Spinal cord (tissue), 10 donors: ENCODE measurements at places on chromosomes 3 and 15.

DNA sequence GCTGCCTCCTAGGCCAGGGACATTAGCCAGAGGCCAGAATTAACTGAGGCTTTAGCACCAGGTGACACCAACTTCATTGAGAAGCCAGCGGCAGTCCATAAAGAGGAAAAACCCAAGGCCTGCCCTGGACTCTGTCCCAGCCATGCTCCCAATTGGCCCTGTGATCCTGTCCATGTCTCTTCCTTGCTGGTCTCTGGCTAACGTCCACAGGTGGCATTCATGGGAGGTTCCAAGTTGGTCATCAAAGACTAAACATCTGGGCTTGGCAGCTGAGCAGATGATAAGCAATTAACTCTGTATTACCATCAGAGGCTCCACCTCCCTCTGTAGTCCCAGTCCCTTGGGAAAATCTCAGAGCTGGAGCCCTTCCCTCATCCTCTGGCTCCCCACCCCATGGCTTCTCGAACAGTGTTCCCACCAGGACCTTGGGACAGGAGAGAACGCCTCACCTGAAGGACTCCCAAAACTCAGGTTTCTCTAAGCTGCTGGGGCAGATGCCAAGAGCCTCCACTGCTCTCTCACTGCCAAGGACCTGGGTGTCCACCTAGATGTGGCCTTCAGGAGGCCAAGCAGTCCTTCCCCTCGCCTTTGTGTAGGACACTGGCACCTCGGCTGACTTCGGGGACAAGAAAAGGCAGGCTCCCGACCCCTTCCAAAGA is 40.4 kb downstream of the GOLGA6A start:
- no peak for DNase-seq
- H3K36me3 ChIP-seq, result peaks cover 53% of the 10 kb centered on the region
- H3K4me1 ChIP-seq, result peaks cover 11% of the 10 kb centered on the region
- H3K4me3 ChIP-seq, result no peak overlapping the region
- H3K27me3 ChIP-seq, result no peaks in the 10 kb centered on the region

GRCh38 chr3:131477813-131478212 is 25.0 kb downstream of the MRPL3 start:
- no peaks in the 10 kb centered on the region for H3K4me1 ChIP-seq
- no peak for DNase-seq
- no peaks in the 10 kb centered on the region for H3K27me3 ChIP-seq
- H3K4me3 ChIP-seq, result no peak overlapping the region
- no peaks in the 10 kb centered on the region for H3K36me3 ChIP-seq
- H3K27ac ChIP-seq, result no peak overlapping the region

- no peak overlapping the region for H3K27ac ChIP-seq
- no peaks in the 10 kb centered on the region for H3K4me1 ChIP-seq
- no peaks in the 10 kb centered on the region for H3K27me3 ChIP-seq
- no peak overlapping the region for H3K4me3 ChIP-seq
Observed at GRCh38 chr3:192331749-192332385, 395.5 kb downstream of the FGF12 start.

DNA sequence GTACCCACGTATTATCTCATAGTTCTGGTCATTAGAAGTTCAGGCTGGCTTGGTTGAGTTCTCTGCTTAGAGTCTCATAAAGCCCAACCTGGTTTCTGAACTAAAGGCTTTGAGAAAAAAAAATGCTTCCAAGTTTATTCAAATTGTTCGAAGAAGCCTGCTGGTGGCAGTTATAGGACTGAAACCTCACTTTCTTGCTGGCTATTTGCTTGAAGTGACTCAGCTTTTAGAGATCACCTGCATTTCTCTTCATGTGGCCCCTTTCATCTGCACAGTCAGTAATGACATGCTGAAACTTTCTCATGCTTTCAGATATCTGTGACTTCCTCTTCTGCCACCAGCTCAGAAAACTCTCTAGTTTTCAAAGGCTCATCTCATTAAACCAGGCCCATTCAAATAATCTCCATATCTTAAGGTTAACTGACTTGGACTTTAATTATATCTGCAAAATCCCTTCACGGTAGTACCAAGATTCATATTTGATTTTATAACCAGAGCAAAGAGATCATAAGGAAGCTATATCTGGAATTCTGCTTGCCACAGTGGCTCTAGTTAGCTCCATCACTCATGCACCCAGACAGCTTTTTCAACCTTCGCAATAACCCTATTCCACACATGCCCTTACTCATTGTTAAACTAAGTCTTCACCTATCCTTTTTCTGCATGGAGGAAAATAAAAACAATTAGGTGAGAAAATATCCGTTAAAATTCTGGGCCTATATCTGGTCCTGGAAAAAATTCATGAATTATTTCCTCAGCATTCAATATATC is 433.8 kb upstream of the CBLB start:
- H3K4me3 ChIP-seq, result no peak overlapping the region
- no peaks in the 10 kb centered on the region for H3K27me3 ChIP-seq
- H3K4me1 ChIP-seq, result no peaks in the 10 kb centered on the region
- no peak overlapping the region for H3K27ac ChIP-seq

GRCh38 chr15:29822100-29822683 is at the start of gene TJP1:
Gene TJP1, minus strand, starts transcription at chr15:29822468. Its CDS starts 440 bp downstream, at chr15:29822028.
- peaks cover 7% of the 10 kb centered on the region for H3K4me1 ChIP-seq
- peak within 1 kb of the TSS; percentile 95 for H3K27ac ChIP-seq

- H3K4me1 ChIP-seq, result no peaks in the 10 kb centered on the region
- DNase-seq, result no peak
- no peak overlapping the region for H3K27ac ChIP-seq
- peaks cover 28% of the 10 kb centered on the region for H3K36me3 ChIP-seq
Observed at GRCh38 chr3:122907471-122907870, 112.6 kb downstream of the SLC49A4 start.

DNA sequence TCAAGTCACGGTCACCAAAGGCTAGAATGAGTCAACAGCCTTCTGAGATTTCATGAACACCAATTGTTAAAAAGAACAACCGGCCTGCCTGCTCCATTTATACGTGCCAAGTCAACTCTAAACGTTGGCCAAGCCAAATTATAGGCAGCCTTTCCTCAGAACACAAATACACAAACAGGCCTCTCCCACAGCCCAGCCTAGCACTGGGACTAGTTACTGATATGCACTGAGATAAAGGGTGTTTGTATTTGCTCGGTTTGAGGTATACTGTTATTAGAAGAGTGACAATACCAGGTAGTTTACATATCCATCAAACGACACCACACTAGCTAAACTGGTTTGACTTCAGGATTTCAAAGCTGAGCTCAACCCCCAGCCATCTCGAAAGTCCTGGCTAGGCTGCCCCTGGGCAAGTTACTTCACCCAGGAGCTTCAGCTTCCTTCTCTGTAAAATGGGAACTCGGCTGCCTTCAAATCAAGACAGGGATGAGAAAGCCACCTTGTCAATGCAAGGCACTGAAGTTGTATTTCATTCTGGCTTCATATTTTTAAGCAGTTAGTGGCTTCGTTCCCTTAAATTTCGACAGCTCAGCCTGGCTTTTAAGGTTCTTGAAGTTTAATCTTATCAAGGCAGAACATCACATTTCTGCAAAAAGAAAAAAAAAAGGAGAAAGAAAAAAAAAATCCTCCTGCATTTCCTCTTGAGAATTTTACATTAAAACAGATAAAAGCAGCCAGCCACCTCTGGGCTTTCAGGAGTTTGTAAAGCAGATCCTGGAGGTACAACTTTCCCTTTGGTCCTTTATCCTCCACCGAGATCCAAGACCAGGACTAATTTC is 4.0 kb downstream of the TLE3 start:
- peaks cover 73% of the 10 kb centered on the region for H3K4me1 ChIP-seq
